ENCODE measurements at places on chromosomes 7 and 10.

GRCh38 chr10:132665946-132666704 lies 119.8 kb downstream of the NKX6-2 start:
- DNase-seq: no peak

GRCh38 chr7:28125431-28126409 lies 54.9 kb downstream of the JAZF1 start:
- DNase-seq: no peak

DNA sequence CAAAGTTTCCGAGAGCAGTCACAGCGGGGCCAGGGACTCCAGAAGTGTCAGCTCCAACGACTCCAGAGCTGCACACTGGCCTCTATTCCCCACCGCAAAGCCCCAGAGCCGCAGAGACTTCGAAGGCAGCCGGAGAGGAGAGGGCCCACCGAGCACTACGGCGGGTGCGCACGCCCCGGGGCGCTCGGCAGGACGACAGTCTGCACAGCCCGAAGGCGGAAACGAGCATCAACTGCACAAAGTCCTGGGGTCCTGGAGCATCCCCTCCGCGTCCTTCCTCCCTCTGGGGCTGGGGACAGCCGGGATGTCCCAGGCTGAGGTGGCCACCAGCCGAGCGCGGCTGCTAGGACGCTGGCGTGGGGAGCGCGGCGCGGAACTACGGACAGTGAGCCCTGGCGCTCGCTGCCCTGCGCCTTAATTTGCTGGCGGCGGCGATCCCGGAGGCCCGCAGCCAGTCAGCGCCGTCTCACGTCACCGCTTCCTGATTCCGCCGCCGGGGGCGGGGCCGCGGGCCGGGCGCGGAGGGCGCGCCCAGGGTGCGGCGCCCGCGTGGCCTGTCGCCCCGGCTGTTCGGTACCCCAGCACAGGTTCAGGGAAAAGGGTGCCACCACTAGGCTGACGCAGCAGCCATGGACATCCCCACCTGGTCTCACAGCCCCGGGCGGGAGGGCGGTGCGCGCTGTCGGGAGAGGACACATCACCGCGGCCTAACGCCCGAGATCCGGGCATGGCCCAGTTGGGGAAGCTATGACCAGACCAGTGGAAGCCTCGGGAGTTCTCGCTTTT lies at the start of gene TBX20:
TSS of gene TBX20 (minus strand) at position 391 of the 786 bp plus-strand sequence. CDS start 480 bp downstream, outside the sequence.
- DNase-seq: no peak

DNA sequence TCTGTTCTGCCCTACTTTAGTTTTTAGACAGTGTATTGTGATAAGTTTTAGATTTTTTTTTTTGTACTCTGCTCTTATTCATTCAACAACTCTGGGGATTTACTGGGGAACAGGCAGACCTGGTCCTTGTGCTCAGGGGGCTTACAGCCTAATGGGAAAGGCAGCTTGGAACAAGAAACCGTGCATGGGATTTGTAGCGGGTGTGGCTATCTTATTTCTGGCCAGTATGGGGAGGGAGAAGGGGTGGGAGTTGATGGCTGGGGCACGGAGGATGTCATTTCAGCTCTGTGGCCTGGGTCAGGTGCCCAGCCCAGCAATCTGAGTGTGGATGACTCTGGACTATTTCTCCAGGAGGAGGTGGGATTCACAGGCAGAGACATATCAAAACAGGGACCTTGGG lies 47.0 kb downstream of the GRK5 start:
- no peak for DNase-seq

GRCh38 chr7:14751461-14751860 lies 151.1 kb downstream of the DGKB start:
- no peak for DNase-seq

DNA sequence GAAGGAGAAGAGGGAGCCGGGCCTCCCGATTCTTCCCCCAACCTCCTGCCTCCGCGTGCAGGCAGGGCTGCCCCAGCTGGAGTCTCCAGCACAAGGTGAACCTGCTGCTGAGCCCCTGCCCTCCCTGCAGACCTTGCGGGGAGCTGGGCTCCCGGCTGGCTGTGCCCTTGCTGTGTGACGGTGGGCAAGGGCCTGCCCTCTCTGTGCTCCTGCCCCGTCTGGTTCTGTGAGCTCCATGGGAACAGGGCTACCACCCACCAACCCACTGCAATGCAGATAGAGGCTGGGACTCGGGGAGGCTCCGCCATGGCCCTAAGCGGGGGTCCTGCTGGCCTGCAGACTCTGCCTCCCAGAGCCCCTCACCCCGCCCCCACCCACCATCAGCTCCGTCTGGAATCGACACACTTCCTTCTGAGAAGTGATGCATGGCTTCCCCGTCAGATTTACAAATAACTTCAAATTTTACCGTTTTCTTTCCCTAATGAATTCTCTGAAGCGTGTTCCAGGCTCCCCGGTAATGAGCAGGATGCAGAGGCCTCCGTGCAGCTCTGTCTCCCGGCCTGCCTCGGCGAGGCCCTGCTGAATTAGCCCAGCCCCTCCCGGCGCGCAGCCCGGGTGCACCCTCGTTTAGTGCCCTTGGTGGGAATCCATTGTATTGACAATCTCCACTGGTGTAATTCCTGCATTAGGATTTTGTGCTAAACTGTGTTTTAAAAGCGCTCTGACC lies 111.0 kb downstream of the MICALL2 start:
- DNase-seq: no peak

DNA sequence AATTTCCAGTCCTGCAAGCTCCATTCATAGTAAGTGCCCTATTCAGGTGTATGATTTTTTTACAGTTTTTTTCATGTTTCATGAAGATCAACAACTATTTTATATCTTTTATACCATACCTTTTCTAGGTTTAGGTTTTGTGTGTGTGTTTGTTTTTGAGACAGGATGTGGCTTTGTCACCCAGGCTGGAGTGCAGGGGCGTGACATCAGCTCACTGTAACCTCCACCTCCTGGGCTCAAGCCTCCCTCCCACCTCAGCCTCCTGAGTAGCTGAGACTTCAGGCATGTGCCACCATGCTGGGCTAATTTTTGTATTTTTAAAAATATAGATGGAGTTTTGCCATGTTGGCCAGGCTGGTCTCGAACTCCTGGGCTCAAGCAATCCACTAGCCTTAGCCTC lies 35.0 kb downstream of the ARMH3 start:
- DNase-seq: no peak

DNA sequence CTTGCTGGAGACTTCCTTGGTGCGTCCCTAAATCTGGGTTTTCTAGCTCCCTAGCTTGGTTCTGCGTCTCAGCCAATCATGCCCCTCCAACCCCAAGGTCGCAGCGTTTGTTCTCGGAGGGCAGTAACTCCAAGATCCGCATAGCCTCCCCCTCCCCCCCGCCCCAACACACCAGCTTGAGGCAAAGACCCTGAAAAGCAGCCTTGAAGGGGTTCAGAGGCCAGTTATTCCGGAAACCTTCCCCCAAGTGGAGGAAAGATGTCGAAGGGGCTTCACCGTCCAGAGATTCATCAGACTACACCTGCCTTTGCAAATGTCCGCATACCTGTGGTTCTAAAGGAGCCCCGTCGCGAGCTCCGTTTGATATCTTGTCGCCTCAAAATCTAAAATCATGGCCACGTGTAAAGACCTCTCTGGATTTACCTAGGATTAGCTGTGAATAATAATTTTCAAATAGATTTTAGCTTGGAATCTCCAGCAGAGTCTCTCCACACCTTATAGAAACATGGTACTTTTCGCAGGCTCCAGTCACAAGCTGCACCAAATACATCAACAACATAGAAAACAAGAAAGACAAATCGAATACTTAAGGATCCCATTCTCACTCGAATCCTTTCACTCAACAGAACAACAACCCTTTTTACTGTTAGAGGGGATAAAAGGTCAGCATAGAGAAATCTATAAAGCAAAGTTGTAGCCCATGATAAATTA lies 7.9 kb downstream of the DLX6 start:
- no peak for DNase-seq

DNA sequence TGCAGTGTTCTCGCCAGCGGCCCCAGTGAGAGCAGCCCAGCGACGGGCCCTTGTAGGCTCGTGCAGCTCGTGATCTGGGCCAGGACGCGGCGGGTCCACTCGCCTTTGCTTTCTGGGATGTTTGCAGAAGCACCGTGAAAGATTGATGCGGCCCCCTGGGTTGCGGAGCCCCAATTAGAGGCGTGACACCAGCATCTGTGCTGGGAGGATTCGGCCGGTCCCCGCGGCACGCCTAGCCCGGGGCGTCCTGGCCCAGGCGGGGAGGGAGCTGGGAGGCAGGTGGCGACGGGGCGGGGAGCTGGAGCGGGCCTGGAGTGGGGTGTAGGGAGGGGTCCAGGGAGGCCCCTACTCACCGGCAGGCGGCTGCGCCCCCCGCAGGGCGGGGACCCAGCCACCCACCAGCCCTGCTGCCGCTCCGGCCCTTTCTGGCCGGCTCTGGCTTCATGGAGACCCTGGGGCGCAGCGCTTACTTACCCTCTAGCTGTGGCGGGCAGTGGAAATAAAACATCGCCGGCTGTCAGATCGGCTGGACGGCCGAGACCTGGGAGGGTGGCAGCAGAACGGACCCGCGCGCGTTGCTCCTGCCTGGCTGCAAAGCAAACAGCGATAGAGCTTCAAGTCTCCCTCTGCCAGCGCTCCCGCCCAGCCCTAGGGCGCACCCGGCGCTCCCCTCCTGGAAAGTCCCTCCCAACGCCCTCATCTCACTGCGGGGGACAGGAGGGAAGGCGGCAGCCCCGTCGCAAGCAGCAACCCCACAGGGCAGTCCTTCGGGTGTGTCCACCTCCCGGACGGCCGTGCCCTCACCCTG lies 752 bp downstream of the DRGX start:
- no peak for DNase-seq

GRCh38 chr7:32618987-32619386 lies 123.7 kb downstream of the AVL9 start:
- DNase-seq: no peak

- no peak for DNase-seq
Measured at GRCh38 chr7:12199363-12199762, 11.7 kb upstream of the TMEM106B start.

- DNase-seq: no peak
Measured at GRCh38 chr10:32337350-32337749, 9.6 kb downstream of the EPC1 start.

- no peak for DNase-seq
Measured at GRCh38 chr7:498678-499641, 20.7 kb downstream of the PDGFA start.

- no peak for DNase-seq
Measured at GRCh38 chr7:137080516-137081203, 212.2 kb downstream of the CHRM2 start.

DNA sequence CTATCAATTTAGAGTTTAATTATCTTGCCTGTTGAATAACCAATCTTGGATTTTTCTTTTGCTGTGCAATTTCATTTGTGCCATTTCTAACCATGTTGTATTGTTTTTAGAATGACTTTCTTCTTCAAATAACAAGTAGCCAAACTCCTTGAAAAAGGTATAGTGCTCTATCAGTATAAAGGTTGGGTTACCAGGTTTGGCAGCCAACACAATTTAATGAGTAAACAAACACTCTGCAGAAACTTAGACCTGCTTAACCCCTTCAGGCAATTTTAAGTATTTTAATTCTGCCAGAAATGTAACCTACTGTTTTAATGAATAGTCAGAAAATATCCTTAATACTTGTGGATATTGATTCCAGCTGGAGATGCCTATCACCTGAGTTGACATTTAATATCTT lies 299.8 kb downstream of the ARL4A start:
- no peak for DNase-seq

DNA sequence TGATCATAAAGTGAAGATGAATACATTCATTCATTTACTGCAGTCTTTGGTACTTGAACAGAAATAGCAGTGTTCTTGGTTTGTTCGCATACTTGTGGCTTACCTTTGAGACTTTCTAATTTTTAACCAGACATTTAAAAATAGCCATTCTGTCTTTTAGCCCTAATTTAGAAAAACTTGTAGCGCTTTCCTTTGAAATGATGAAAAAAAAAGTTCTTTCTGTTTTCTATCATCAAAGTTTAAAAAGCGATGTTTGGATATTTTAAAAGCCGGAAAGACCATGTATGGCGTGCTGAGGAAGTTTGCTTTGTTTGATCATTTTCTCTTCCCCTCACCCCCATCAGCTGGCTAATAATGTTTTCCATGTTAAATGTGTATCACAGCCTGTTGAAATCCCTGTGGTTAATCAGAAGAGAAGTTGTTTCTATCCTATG lies 116.3 kb downstream of the CUX1 start:
- no peak for DNase-seq

GRCh38 chr7:50978633-50979215 lies 196.0 kb upstream of the GRB10 start:
- DNase-seq: no peak

GRCh38 chr7:6385110-6385781 lies 62.5 kb downstream of the DAGLB start:
- no peak for DNase-seq

- no peak for DNase-seq
Measured at GRCh38 chr7:135772639-135773222, 24.1 kb upstream of the FAM180A start.

- DNase-seq: no peak
Measured at GRCh38 chr7:29565224-29565630, 1.6 kb downstream of the PRR15 start.

- no peak for DNase-seq
Measured at GRCh38 chr10:11396311-11396955, 215.0 kb downstream of the USP6NL start.

GRCh38 chr10:46542567-46543465 lies 13.6 kb downstream of the GPRIN2 start:
- DNase-seq: no peak

GRCh38 chr7:47779341-47779771 lies 168.9 kb downstream of the PKD1L1 start:
- DNase-seq: no peak

DNA sequence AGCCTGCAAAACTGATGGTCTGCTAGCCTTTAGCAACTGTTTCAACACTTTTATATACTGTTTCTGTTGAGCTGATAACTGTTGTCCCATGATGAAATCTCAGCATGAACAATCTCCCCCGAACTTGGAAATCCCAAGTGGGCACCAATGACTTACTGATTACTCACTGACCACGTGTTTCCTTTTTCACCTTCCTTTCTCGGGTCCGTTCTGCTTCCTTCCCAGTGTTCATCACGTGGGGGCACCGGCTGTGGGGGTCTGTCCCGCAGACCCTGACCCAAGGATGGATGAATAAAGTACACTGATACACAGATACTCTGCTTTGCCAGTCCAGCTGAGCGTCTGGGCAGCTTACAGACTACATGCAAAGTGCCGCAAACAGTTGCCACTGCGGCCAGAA lies 39.0 kb upstream of the RASGEF1A start:
- no peak for DNase-seq

GRCh38 chr7:148500978-148501377 lies 89.6 kb upstream of the C7orf33 start:
- no peak for DNase-seq

DNA sequence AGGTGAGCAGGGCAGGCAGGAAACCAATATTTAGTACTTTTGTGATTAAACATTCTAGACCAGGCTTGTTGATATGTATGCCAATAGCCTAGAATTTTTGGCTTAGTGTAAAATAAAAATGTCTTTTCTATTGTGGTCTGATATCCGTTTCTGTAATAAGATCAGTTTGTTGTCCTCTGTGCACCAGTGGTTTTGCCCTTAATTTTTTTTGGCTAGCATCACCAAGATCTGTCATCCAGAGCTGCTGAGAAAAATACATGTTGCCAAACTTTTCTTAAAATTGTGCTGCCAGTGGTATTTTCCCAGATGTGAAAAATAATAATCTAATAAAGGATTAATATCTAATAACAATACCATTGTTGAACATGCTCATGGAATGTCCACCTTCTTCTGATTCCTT lies 115.6 kb downstream of the TWIST1 start:
- DNase-seq: no peak

- DNase-seq: no peak
Measured at GRCh38 chr7:8114175-8114574, 145.6 kb downstream of the GLCCI1 start.
